ENCODE measurements at places on chromosomes 1 and 21.

DNA sequence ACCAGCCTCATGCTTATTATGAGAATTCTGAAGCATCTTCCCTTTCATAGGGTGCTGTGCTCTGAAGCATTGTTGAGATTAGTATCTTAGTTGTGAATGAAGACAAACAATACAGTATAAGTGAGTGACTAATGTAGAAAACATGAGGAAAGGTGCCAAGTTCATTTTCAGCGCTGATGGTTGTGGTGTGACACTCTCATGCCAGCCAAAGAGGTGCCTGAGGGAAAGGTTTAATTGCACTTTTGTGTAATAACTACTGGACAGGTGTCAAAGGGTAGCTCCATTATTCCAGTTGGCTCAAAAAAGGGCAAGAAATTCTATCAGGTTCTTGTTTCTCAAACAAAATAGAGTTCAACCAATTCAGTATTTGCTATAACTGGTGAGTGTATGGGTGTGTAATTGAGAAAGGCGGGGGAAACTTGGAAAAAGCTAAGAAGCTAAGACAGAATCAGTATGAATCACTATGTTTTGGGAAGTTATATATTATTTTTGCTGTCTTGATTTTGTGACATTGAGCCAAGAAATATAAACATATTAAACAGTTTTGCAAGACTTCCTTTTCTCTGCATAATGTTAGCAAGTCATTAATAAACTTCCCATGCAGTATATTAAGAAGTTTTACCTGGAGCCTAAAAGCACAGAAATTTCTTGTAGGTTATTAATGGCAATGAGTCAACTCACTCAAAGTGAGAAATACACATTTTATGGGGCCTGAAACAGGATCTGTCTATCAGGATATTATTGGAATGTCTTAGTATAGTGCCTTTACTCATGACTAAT lies 31.8 kb downstream of the KCNK2 start:
- peak; percentile 69 for DNase-seq

DNA sequence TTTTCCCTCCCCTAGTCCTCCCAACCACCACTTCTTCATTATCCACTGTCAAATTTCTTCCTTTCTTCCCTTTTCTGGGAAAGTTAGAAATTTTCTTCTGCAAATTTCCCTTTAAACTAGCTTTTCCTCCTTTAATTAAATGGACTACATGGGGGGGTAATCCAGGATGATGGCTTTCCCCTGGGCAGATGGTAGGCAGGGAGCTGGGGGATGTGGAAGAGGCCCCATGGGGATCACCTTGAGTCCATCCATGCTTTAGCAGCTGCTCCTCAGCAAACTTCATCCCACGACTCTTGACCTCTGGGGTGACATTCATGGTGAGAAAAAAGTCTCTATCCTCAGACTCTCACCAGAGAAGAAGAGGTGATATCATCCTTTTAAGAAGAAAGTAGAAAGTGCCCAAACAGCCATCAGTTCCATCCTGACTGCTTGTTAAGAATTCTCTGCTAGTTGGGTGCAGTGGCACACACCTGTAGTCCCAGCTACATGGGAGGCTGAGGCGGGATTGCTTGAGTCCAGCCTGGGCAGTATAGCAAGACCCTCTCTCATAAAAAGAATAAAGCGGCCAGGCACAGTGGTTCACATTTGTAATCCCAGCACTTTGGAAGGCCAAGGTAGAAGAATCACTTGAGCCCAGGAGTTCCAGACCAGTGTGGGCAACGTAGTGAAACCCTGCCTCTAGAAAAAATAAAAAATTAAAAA lies 2.4 kb downstream of the GPATCH4 start:
- no peak for DNase-seq

DNA sequence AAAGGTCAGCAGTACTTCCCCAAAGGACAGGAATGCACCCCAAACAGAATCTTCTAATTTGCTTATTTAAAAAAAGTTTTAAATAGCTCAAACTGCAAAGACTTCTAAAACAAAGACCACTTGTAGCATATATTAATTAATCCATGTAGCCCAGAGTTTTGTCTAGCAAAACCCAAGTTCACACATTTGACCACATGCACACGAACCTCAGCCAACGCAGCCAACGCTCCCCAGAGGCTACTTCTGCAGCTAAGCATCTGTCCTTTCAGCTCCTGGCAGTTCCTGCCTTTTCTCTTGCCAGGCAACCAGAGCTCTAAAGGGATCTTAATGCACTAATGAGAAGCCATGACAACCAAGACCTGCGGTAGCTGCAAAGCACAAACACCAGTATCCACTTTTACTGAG lies 89.6 kb downstream of the RERE start:
- DNase-seq: no peak

DNA sequence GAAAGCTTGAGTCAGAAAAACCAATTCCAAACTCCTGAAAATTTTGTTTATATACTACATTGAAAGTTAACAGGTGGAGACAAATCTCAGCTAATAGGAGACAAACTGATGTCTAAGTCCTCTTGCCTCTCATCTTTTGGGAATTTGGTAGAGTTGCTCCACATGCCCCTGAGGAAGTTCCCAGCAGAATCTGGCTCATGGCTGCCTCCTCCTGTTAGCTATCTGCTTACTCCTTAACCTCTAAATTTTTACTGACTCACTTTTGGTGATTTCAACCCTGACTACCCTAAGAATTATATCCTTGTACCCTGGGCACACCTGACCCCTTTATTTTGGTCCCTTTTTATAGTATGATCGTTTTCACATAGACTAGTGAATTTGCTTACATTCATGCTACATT lies 633.7 kb upstream of the USP24 start:
- DNase-seq: peak; percentile 68

GRCh38 chr1:4393191-4393590 lies 261.2 kb upstream of the AJAP1 start:
- no peak for DNase-seq

- DNase-seq: no peak
These were observed 349.8 kb downstream of the LTN1 start for GRCh38 chr21:28642891-28643290.

- no peak for DNase-seq
These were observed 75.0 kb downstream of the IGSF21 start for GRCh38 chr1:18182398-18183160.

GRCh38 chr1:147902253-147902845 lies at the start of gene GJA8:
TSS of gene GJA8 (plus strand) at chr1:147902795. CDS start at chr1:147907956, 5,161 bp downstream.
- DNase-seq: no peak

DNA sequence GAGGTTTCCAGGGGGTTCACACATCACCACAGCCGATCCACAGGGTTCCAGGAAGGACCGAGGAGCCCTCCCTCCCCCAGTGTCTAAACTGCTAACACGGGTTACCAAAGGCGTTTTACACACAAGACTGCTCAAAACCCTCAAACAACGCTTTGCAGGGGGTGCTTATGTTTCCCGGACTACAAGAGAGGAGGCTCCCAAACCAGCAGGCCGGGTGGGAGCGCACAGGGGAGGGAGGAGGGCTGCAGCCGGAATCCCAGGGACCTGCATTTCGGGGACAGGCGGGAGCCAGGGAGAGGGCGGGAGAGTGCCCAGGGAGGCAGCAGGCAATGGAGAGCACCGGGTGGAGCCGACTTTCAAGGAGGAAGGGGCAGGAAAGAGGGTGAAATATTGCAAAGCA lies 50.8 kb downstream of the ACBD3 start:
- peak; percentile 33 for DNase-seq

DNA sequence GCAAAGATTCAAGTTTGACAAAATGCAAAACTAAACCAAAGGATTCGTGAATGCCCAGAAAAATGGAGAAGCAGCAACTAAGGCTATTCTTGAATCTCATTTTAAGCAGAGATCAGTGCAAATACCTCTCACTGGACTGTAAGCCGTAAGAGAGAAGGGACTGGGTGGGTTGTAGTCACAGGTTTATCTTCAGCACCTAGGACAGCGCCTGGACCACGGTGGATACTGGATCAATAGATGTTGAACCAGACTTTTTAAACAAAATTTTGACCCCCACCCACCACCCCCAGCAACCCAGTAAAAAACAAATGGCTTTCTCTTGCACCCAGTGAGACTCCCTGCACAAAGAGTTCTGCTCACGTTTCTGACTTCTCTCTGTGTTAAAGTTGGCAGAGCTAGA lies 347.1 kb downstream of the AJAP1 start:
- no peak for DNase-seq

DNA sequence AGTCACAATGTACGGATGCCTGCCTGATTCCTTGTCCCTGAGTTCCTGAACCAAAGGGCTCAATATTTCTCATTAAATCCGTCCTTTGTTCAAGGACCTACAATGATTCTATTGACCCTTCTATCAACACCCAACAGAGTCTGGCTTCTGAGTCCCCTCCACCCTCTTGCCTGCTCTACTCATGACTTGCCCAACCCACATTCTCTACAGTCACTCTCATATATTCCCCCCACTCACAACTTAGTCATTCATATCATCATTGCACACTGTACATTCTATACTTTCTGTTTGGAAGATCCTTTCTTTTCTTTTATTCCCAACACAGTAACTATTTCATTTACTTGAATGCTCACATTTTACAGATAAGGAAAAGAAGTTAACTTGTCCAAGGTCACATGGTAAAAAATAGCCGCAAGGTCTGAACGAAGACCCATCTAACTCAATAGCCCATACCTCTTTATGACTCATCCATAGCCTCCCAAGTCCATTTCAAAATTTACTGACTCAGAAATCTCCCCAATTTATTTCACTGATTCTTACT lies 3.6 kb downstream of the OTUD7B start:
- DNase-seq: peak; percentile 72

GRCh38 chr1:185541871-185542301 lies 192.3 kb upstream of the HMCN1 start:
- peak; percentile 22 for DNase-seq

DNA sequence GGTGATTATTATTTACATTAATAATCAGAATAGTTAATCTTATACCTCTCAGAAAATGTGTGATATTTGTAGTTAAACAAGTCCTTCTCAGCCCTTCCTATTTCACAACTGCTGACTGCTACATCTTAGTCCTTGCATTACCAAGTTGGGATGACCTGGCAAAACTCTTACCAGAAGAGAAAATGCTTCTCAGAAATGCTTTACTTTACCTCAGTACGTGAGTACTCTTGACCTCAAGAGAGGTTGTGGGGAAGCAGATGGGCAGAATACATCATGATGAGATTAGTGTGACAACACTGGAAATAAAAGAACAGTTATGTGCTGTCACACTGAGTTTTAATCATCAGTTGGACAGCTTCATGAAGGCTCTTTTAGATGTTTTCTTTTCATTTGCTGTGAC lies 16.2 kb downstream of the CFAP126 start:
- DNase-seq: peak; percentile 48

DNA sequence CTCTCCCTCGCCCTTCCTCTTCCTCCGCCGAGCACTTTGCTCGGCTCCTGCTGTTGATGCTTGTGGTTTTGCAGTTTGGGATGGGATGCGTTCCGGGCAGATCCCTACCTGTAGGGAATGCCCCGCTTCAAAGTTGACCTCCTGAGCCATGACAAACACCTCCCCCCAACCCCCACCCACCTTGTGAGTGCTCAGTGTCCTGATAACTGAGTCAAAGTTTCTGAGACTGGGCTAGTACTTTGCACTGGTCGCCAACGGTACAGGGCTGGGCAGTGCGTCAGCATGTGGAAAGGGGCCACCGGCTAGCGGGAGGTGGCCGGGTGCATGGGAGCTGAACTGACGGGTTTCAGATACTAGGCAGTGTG lies 771 bp downstream of the RABGAP1L start:
- DNase-seq: peak; percentile 27

- DNase-seq: no peak
These were observed 6.5 kb downstream of the RHEX start for GRCh38 chr1:206059355-206059915.

GRCh38 chr1:200862713-200863415 lies 9.9 kb upstream of the GPR25 start:
- DNase-seq: no peak

GRCh38 chr1:114702737-114703136 lies 7.4 kb upstream of the AMPD1 start:
- DNase-seq: no peak

DNA sequence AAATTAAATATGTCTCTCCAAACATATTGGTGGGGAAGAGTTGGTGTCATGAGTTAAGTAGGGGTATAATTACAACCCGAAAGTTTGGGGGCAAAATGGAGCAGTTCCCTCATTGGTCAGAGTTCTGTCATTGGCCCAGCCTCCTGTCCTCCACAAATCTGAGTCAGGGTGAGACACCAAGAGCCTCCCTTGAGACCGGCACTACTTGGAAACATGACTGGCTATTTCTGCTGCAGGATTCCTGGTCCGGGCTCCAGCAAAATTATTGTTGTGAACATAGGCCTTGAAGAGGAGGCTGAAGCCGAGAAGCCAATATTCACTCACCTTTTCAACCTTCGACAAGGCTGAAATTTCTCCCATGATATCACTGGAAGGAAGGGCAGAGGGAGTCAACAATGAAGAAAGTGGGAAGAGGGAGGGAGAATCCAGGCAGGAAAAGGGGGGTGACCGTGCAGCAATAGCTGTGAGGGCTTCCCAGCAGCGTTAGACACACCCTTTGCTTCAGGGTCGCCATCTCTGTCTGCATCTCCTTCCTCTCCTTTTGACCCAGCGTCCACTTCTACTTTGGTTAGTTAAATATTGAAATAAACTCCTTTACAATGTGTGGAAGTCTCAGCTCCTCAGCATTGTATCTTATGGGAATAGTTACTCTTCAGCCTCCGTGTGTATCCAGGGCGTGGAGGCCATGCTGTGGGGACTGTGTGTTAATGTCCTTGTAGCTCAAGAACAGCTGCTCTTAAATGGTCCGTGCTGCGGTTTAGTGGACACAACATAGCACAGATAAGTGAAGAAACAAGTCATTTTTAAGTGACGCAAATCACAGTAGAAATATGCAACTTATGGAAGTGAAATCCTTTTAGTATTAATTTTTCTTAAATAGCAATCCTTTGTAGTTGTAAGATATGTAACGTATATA lies 307.4 kb downstream of the DISC1 start:
- no peak for DNase-seq

- DNase-seq: no peak
These were observed 183.2 kb upstream of the C21orf91 start for GRCh38 chr21:18002393-18002792.

DNA sequence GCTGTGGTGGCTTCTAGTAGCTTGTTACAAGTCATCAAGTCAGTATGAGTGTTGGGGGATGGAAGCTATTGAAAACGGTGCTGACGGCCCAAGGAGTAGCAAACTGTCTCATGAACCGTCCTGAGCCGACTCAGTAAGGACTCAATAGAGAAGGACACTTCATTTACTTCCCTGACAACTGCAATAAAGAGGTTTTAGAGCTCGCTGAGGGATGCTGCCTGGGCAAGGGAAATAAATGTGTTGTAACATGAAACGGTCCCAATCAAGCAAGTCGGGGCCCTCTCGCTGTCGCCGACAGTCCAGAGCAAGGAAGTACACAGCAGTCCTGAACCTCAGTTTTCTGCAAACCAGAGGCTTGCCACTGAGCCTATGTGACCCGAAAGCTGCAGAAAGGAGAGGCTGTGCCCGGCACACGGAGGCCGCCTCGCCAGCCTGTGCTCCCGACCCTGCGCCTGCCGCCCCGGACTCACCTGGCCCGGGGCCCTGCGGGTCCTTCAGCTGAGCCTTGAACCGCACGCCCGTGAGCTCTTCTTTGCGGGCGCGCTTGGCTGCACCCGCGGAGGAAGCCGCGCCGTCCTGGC lies 423 bp downstream of the URB1 start:
- peak; percentile 43 for DNase-seq

DNA sequence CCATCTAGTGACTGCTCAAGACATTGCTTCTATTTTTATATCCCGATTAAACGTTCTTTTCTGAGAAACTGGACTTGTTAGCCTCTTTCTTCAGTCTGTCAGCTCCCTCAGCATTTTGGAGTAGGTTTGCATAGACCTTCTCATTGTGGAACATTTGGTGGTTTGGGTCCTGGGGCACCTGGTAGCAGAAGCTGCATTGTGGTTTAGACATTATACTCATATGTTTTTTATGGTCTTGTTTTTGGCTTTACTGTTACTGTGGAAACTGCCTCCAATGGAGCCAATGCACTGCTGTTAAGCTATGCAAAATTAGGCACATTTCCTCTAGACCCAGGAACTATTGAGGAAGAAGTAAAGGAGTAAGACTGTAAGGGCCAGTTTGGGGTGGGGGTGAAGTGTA lies 36.7 kb upstream of the LRRC8B start:
- no peak for DNase-seq
